OCI-M1 (cell line): ENCODE measurements at places on chromosomes 4 and X.
A peak's percentile ranks its signal among the peaks of the same experiment; 100 is the strongest.

DNA sequence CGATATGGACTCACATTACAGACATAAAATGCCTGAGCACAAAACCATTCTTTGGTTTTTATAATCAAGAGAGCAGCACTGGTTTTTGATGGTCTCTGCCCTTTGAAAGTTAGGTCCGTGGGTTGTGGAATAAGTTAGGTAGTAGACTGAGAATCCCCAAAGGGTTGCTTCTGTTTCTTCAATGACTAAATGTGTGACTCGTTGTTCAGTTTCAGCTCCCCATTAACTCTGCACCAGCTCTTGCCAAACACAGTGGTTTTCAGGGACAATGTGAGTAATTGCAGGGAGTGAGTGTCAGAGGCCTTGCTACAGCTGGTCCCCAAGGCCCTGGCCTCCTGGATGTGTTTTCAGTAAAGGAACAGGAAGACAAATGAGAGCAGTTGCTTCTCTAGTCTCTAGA lies 24.8 kb downstream of the SMIM20 start:
- DNase-seq = no peak

- no peak for DNase-seq
Observed at GRCh38 chrX:136755411-136755810, 25.3 kb downstream of the ARHGEF6 start.

DNA sequence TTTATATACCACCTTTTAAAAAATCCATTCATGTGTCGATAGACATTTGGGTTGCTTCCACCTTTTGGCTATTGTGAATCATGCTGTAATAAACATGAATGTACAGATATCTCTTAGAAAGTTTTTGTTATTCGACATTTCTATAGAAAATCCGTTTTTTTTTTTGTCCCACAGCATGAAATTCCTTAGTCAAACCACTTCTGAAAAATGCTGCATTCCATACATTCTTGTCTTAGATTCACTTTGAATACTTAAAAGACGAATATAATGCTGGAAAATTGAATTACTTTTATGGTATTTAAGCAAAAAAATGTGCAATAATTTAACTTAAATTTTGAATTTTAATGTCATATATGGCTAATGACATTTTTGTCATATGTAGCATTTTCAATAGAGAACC lies 1345.5 kb downstream of the TECRL start:
- DNase-seq = no peak

DNA sequence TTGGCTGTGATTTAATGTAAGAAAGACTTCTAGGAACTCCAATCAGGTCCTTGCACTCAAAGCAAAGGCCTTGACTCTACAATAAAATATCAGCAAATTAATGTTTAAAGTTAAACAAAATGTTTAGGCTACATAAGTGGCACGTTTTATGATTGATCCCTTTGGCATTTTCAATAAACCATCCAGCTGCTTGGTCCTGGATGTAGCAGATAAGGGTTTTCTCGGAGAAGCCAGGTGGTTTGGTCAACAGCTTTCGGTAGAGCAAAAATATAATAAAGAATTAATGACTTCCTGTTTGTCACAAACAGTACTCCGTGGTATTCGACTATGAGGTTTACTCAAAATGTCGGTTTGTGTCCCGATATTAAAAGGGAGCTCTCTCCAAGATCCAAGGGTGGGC lies 95.8 kb downstream of the GEMIN8 start:
- no peak for DNase-seq

GRCh38 chrX:65508851-65509250 lies 25.7 kb downstream of the LAS1L start:
- DNase-seq = no peak

DNA sequence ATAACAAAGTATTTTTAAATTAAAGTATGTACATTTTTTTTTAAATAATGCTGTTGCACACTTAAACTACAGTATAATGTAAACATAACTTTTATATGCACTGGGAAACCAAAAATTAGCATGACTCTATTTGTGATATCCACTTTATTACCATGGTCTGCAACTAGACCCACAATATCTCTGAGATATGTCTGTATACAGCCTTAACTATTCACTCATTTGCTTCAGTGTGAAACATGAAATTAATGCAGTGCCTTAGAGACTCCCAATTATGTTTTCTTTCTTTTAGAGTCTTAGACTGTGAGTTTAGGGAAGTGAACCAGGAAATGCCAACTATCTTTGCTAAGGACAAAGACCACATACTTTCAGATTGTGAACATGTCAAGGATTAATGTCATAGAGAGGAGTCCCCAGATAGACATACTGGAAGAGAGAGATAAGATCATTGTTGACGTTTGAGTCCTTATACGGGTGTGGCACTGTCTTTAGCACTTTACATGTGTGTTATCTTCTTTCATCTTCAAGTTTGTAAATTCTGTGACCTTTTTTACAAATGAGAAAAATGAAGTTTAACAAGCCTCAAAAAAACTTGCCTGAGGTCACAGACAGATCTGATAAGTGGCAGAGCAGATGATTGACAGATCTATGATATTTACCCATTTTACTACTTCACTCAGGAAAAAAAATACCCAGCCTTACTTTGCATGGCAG lies 23.2 kb downstream of the CXorf58 start:
- peak; percentile 65 for DNase-seq

GRCh38 chrX:14056206-14056605 lies 26.5 kb upstream of the GEMIN8 start:
- DNase-seq = no peak

GRCh38 chr4:3331511-3332394 lies 38.9 kb downstream of the RGS12 start:
- no peak for DNase-seq

DNA sequence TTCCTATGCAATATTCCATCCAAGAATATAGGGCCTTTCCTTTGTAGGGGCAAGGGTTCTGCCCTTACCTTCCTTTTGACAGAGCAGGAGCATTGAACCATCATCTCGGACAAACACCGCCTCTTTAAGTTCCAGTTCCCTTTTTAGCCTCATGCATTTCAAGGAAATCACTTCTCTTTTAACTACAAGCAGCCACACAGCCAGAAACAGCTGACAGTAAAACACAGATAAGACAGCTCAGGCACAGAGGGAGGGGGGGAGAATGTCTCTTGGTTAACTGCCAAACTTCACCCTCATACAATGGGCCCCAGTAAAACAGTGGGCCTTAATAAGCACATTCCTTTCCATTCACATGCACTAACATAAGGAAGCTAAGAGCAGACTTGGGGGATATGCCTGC lies 648.3 kb downstream of the GABRG1 start:
- peak; percentile 84 for DNase-seq

DNA sequence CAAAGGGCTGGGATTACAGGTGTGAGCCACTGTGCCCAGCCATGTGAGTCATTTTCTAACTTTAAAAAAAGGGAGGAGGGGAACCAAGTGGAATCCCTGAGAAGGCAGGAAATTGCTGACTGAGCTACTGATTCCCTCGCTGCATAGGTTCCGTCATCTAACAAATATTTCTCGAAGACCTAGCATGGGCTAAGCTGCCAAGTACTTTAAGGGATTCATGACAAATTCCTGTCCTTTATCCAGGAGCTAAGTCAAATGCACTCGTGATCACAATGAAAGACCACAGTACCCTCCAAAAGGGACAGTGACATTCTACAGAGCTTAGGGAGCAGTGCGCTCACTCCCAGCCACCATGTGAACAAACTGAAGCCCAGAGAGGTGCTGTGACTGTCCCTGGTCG lies 33.2 kb upstream of the MAN2B2 start:
- DNase-seq = no peak

- DNase-seq = peak; percentile 39
Observed at GRCh38 chr4:74262522-74262921, 45.7 kb upstream of the EPGN start.

DNA sequence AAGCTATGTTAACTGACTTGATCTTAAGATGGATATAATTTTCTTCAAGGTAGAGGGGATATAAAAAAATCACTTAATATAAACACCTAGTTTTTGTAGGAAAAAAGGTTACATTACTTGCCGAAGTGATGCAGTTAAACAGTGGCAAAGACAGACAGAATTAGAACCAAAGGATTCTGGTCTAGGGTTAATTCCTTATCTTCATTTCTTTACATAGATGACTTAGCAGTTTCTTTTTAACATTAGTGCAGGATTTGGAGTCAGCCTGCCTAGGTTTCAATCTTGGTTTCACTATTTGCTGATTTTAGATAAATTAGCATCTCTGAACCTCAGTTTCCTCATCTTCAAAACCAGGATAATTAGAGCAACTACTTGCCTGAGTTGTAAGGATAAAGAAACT lies 14.3 kb downstream of the ZAR1 start:
- DNase-seq = peak; percentile 32

DNA sequence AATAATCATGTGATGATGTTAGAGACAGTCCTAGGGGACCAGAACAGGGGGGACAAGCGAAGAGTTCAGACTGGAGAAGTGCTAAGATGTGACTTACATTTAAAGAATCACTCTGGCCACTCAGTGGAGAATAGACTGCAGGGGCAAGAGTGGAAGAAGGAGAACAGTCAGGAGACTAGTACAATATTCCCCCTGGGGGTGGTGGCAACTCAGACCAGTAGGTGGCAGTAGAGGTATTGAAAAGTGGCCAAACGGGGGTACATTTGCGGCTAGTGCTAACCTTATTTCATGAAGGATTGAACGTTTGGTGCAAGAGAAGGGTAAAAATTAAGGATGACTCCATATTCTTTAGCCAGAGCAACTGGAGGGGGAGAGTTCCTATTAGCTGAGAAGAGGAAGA lies 2.7 kb upstream of the BMX start:
- DNase-seq = peak; percentile 85

- DNase-seq = peak; percentile 31
Observed at GRCh38 chr4:16914208-16914607, 15.8 kb upstream of the LDB2 start.

- no peak for DNase-seq
Observed at GRCh38 chr4:88729146-88729760, 31.6 kb upstream of the NAP1L5 start.

- peak; percentile 53 for DNase-seq
Observed at GRCh38 chr4:149997881-149998421, 80.3 kb upstream of the DCLK2 start.

DNA sequence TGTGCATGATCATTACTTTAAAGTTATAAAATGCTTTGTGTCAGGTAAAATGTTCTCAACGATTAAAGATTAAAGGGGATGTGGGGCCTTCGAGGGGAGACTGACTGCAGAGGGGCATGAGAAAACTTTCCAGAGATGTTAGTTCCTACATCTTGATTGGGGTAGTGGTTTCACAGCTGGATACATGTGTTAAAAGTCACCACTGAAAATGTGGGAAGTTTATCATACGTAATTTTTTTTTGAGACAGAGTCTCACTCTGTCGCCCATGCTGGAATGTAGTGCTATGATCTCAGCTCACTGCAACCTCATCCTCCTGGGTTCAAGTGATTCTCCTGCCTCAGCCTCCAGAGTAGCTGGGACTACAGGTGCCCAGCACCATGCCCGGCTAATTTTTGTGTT lies 79.5 kb downstream of the RBM47 start:
- DNase-seq = no peak

DNA sequence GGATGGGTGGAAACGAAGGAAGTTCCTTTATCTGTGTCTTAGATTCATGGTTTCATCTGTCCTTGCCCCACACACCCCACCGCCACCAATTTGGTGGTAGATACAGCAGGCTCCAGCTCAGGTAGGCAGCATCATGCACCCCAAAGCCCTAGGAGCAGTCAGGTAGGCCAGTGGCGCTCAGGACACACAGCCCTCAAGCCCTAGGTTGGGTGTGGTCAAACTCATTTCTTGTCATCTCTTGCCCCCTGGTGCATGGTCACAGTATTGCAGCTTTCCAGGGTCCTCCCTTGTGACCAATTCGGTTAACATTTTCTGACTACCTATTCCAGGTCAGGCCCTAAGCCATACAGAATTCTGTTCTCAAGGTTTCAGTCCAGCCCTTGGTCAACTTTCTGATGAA lies 14.5 kb upstream of the PRRG3 start:
- DNase-seq = peak; percentile 72

DNA sequence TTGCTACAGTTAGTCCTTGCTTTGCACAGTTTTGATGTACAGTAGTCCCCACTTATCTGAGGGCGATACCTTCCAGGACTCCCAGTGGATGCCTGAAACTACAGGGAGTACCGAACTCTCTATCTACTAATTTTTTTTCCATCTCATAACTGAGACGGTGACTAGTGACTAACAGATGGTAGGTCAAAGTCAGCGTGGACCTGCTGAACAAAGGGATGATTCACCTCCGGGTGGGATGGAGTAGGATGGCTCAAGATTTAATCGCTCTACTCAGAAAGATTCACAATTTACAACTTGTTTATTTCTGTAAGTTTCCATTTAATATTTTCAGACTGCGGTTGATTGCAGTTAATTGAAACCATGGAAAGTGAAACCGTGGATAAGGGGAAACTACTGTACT lies 655.8 kb downstream of the ZNF674 start:
- no peak for DNase-seq

DNA sequence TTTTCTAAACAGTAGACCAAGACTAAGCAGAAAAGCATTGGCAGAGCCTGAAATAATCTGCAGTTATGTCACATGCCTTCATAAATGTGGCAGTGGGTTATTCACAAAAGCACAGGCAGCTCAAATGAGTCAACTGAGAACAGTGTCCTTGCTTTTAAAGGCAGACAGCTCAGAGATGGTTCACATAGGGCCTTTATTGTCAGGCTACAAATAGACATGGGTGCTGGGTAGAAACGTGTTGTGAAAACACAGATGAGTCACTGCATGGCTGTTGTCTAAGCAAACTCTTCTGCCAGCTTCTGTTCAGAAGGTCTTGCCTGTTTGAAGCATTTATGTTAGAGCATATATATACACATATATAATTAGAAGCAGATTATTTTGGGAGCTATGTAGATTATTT lies 118.0 kb downstream of the SLC4A4 start:
- no peak for DNase-seq

DNA sequence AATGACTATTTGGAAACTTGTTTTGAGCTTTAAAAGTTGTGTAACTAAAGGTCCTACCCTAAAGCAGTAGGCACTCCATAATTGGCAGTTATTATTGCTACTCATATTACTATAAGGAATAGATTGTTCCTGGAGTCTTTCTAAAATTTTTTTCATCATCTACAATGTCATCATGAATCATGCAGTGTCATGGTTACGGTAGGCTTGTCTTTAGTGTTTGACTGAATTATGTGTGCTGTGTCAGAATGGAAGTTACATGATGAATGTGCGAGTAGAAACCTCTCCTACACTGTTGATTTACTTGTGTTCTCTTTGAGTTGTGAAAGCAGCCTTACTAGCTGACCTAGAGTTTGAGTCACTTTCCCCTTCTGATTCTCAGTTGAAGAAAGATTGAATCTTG lies 1099.9 kb downstream of the RAPGEF2 start:
- DNase-seq = peak; percentile 65

GRCh38 chr4:73759357-73759756 lies 19.0 kb downstream of the CXCL8 start:
- no peak for DNase-seq

GRCh38 chrX:42837747-42838146 lies 59.8 kb upstream of the PPP1R2C start:
- no peak for DNase-seq

- DNase-seq = no peak
Observed at GRCh38 chrX:22110729-22111494, 78.8 kb downstream of the PHEX start.
